ENCODE measurements at places on chromosomes 2 and 18. TPM values are rescaled to one million over a fixed set of nuclear protein-coding genes. Genes with fewer than 3 reads are reported as not detected.

The GLB1L gene
- 10.4 TPM for total RNA-seq

GRCh38 chr18:54284981-54285785 lies 15.9 kb downstream of the POLI start:
- no peak for DNase-seq

DNA sequence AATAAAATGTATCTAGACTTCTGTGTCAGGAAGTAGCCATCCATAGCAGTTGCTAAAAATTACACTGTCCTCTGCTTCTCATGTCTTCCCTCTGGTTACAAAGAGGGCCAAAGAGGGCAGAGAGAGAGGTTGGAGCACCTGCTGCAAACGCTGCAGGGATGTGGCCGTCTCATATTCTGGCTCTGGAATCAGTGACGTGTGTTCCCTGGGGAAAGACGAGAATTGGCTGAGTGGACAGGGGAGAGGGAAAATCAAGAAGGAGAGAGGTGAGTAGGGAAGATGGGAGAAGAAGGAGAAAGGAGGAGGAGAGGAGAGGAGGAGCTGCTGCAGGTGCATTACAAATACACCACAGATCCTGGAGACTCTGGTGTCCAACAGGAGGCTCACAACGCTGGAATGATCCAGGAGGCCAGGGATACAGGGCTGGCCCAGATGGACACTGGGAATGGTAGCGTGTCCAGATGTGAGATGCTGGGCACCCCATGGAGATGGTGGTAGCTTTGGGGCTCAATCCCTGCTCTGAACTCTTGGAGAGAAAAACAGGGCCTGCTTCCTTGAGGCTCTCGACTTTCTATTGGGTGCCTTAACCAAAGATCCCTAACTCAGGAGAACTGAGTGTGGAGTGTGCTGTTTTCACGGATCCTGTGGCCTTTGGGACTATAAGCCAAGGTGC lies 118.4 kb upstream of the PXDN start:
- no peak for DNase-seq

DNA sequence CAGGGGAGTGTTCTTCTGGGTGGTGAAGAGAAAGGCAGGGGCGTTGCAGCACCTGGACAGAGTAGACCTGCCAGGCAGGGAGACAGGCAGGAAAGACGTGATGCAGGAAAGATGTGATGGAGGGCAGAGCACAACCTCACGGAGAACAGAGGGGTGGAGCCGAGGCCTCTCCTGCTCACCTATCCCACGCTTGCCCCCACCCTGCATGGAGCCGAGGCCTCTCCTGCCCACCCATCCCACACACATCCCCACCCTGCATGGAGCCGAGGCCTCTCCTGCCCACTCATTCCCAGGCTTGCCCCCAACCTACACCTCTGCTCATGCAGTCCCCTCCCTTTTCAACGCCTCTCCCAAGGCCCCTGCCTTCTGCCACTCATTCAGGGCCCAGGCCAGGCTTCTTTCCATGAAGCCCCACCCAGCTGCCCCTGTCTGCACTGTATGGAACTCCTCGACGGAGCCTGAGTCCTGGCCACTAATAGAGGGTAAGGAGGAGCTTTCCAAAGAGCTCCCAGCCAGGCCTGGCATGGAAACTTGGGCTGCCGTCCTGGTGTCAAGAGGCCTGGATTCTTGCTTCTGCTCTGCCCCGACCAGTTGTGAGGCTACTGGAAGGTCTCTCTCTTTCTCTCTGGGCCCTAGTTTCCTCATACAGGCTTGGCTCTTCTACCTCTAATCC lies 32.0 kb upstream of the LOXHD1 start:
- DNase-seq: no peak

- no peak for DNase-seq
Measured at GRCh38 chr18:58502628-58503027, 126.3 kb downstream of the ALPK2 start.

DNA sequence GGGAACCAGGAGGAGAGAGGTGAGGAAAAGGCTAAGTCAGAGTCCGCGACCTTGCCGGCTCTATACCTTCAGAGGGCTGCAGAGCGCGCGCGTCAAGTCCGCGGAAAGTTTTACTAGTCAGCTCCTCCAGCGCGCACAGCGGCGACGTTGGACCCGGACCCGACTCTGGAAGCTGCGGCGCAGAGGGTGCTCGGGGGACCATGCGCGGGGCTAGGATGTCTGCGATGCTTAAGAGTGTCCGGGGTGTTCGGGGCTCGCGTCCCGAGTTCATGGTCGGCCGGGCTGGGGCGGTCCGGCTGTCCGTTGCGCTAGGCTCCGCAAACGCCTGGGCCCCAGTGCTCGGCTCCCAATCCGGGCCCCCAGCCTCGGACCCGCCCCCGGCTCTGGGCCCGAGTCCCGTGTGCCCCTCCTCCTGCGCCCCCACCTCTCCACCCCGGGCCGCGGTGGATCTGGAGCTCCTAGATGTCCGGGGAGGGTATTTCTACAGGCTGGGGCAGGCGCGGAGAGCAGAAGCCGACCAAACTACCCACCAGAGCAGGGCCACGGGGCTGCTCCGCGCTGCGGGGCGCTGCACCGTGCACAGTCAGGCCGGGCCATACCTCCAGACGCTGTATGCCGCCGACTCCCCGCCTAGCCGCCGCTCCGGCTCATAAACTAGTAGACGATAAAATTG lies at the start of gene LBX2:
Gene LBX2 (minus strand): TSS at position 337 of the 673 bp plus-strand sequence. CDS start 66 bp downstream, at position 271.
- DNase-seq: peak; percentile 47

The CD28 gene
- total RNA-seq: not detected

DNA sequence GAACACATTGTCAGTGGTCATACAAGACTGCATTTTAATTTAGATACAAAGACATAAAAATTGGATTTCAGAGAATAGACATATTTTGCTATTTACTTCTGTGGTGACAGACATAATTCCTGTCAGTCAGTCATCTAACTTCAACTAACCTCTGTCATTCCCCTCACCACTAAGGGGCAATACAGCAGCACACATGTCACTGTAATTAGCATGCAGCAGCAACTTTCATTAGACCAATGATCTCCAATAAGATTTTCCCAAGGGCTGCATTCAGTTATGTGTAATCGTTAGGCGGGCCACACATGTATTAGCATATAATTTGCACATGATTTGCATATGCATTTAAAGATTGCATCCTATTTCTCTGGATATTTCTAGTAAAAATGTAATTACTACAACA lies 624.5 kb downstream of the NR4A2 start:
- DNase-seq: no peak

- no peak for DNase-seq
Measured at GRCh38 chr2:199926806-199927205, 15.7 kb downstream of the C2orf69 start.
